ENCODE measurements at places on chromosomes 2 and 18.

- DNase-seq, result no peak
Measured at GRCh38 chr2:27992787-27993401, 102.4 kb downstream of the BABAM2 start.

GRCh38 chr2:55084641-55085040 is 34.4 kb upstream of the RTN4 start:
- no peak for DNase-seq

DNA sequence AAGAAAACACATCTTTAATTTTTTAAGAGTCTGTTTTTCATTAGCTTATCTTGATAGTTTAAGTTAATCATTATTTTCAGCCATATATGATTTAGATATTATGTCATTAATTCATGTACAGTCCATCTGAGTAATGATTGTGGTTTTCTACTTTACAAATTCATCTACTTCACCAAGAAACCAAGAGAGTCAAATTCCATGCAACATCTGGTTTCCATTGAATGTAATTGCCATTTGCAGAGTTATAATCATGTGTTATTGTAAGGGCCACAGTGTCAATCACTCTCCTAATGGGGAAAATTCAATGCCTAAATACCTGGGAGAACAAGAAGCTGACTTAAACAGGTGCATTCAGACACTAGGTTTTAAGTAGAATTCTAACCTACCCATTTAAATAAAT is 217.2 kb upstream of the OSR1 start:
- DNase-seq, result no peak

GRCh38 chr2:85623991-85624390 is 8.0 kb downstream of the USP39 start:
- DNase-seq, result no peak

- no peak for DNase-seq
Measured at GRCh38 chr2:38933653-38934052, 44.0 kb downstream of the ARHGEF33 start.

- no peak for DNase-seq
Measured at GRCh38 chr18:56639104-56639381, 651 bp upstream of the TXNL1 start.

DNA sequence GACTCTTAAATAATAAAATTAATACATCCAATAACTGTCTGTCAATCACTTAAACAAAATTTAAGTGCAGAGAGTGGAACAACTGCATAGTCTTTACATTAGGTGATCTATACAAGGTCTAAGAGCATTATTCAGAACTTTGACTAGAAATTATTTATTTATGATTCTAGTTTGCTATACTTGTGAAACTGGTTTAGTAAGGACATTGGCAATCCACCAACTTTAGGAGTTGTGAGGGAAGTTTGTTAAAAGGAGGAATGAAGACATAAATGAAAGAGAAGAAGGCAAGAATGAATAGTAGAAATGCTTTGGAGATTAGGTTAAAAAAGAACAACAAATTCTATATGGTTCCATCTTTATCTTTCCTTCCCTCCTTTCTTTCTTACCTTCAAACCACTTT is 217.5 kb downstream of the GPD2 start:
- DNase-seq, result no peak
